ENCODE measurements at places on chromosomes 11 and 22.

DNA sequence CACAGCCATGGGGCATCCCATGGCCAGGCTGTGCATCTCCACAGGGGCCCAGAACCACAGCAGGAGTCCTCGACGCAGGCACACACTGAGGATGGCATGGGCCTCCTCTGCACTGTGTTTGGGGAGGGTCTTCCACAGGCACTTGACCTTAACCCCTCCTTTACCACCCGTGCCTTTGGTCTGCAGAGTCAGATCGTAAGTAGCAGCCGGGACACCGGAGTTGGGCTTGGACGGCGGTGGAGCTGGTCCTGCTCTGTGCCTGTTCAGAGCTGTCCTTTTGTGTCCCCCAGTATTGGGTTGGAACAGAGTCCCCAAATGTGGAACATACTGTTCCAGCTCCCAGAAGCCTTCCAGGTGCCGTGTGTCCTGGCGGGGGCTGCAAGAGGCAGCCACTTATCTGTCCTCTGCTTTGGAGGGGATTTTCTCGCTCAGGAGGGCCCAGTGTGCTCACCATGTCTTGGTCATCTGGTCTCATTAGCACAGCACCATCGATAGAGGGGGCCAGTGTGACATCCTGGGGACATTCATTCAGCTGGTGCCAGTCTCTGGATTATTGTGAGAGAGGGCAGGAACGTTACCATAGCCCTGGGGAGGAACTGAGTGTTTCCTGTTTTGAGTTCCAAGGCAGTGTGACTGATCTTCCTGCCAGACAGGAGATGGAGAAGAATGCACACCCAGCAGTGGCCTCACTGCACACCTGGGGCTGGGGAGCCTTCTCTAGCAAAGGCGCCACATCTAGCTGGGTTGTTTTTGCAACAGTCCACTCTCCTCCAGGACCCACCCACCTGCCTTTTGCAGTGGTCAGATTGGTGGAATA, 12.4 kb downstream of the CRELD2 start:
- no peak for DNase-seq
- peaks cover 45% of the 10 kb centered on the region for H3K4me1 ChIP-seq
- H3K27me3 ChIP-seq, result peaks cover 6% of the 10 kb centered on the region
- H3K27ac ChIP-seq, result no peak overlapping the region
- peaks cover 8% of the 10 kb centered on the region for H3K36me3 ChIP-seq

GRCh38 chr22:39612811-39613548, 42.4 kb downstream of the CACNA1I start:
- H3K4me1 ChIP-seq, result no peaks in the 10 kb centered on the region
- H3K27ac ChIP-seq, result no peak overlapping the region
- no peaks in the 10 kb centered on the region for H3K27me3 ChIP-seq
- H3K36me3 ChIP-seq, result no peaks in the 10 kb centered on the region
- H3K4me3 ChIP-seq, result no peak overlapping the region

DNA sequence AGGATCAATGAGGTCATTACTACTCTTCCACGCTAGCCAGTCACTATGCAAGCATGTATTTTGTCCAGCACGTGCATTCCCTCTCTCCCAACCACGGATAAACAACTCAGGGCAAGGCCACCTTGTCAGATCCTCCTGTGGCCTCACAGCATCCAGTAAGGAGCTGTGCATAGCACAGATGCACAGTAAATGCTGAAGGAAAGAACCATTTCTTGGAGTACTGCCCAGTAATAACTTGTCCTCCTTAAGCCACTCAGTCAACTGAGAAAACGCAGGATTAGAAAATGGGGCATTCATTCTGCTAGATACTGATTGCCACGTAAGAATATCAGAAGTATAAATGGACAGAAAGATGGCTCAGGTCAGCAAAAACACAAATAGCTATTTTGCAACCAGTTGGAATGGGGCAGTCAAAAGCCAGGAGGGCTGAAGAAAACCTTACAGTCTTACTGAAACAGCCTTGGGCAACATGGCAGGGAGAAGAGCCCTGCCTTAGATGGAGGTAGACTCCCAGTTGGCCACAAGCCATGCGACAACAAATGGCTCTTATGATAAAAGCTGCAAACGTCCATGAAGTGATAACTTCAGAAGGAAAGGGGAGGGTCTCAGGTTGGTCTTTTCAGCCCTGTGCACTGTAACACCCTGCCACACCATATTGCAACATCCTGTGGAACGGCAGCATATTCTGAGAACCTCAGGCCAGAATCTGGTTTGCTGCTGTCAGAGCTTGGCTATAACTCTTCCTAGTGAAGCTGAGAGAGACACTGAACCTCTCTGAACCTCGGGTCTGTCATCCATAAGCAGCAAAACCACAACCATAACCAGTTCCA, 23.0 kb downstream of the PC start:
- DNase-seq, result no peak
- no peaks in the 10 kb centered on the region for H3K36me3 ChIP-seq
- no peaks in the 10 kb centered on the region for H3K4me1 ChIP-seq
- no peak overlapping the region for H3K27ac ChIP-seq

DNA sequence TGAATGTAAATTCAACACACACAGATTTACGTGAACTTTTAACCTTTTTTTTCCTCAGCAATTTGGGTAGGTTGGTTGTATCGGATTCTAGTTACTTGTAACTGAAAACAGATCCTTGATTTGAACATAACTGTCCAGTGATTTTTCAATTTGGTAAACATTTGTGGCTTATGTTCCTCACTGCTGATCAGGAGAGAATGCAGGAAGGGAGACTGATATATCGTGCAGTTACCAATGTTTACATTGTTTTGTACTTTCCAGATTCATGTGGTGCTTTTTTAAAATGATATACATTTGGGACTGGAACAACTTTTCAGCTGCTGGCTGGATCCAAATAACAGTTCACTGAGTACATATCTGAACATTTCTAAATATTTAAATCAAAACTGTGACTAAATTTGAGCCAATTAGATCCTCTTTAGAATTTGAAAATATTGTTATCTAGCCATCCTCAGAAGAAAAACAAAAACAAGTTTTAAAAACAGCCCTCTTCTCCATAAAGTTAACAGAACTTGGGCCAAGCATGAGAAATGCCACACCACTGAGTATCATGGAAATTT, 84.3 kb upstream of the MTMR2 start:
- H3K36me3 ChIP-seq, result no peaks in the 10 kb centered on the region
- H3K4me1 ChIP-seq, result peaks cover 6% of the 10 kb centered on the region
- H3K4me3 ChIP-seq, result no peak overlapping the region
- H3K27me3 ChIP-seq, result no peaks in the 10 kb centered on the region
- H3K27ac ChIP-seq, result no peak overlapping the region
- DNase-seq, result no peak

DNA sequence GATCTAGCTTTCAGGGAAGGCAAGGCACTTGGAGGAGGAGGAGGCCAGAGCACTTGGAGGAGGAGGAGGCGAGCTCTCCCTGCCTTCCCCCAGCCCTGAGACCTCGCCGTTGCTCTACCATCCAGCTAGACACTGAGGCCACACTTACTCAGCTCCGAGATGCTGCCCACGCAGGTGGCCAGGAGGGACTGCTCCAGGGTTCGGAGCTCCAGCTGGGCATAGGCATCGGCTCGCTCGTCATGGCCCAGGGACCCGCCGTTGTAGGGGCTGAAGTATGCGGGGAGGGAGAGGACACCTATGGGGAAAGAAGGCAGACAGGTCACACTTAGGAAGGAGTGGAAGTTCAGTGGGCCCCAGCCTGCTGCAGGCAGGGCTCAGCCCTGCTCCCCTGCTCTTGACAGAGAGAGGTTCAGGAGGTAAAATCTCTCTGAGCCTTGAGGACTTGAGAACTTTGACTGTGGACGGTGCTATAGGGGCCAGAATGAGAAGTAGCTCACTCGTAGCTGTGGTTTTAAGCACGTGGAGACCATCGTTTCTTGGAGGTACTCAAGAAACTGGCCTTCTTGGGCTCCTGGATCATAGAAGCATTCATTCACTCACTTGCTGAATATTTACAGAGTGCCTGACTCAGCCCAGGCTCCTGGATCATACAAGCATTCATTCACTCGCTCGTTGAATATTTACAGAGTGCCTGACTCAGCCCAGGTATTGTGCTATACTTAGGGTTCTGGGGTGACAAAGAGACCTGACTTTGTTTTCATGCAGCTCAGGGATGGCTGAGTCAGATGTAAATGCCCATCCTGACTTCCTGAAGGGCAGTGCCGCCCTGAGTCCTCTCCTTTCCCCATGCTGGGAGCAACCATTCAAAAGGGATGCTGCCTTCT, 99.2 kb downstream of the NAT10 start:
- no peaks in the 10 kb centered on the region for H3K36me3 ChIP-seq
- no peaks in the 10 kb centered on the region for H3K27me3 ChIP-seq
- no peak overlapping the region for H3K27ac ChIP-seq
- DNase-seq, result no peak
- H3K4me1 ChIP-seq, result peaks cover 15% of the 10 kb centered on the region

- H3K27ac ChIP-seq, result no peak overlapping the region
- no peaks in the 10 kb centered on the region for H3K4me1 ChIP-seq
- no peak overlapping the region for H3K4me3 ChIP-seq
- H3K27me3 ChIP-seq, result no peaks in the 10 kb centered on the region
These were observed 29.8 kb downstream of the ADAMTS15 start for GRCh38 chr11:130478204-130478701.

- H3K4me1 ChIP-seq, result peaks cover 6% of the 10 kb centered on the region
- H3K4me3 ChIP-seq, result no peak overlapping the region
- no peaks in the 10 kb centered on the region for H3K36me3 ChIP-seq
- no peaks in the 10 kb centered on the region for H3K27me3 ChIP-seq
- DNase-seq, result no peak
These were observed 71.5 kb downstream of the BRD1 start for GRCh38 chr22:49756201-49756600.

GRCh38 chr22:32781695-32782094, 19.8 kb upstream of the TIMP3 start:
- no peak overlapping the region for H3K4me3 ChIP-seq
- no peaks in the 10 kb centered on the region for H3K36me3 ChIP-seq
- no peaks in the 10 kb centered on the region for H3K27me3 ChIP-seq
- H3K27ac ChIP-seq, result no peak overlapping the region
- DNase-seq, result no peak
- H3K4me1 ChIP-seq, result peaks cover 13% of the 10 kb centered on the region

DNA sequence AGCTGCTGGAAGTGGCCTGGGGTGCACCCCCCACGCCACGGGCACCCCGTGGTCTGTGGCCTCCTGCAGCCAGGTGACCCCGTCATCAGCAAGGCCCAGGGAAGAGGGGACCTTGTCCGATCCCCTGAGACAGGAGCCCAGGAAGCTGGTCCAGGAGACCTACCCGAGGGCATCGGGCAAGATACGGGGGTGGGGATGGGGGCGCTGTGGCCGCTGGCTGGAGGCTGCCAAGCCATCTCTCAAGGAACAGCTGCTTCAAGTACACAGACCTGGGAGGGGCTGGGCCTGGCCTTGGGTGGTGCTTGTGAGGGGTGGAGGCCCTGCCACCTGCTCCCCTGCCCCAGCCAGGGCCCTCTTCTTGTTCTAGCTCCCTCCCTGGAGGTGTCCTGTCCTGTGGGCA, 1272.1 kb downstream of the BRD1 start:
- DNase-seq, result no peak
- no peaks in the 10 kb centered on the region for H3K4me1 ChIP-seq
- no peak overlapping the region for H3K4me3 ChIP-seq
